NCI-H187 treated with DMSO at 0.1 percent for 48 hours (cell line): ENCODE measurements at places on chromosomes 13 and 19.

- DNase-seq = no peak
Measured at GRCh38 chr13:37954191-37954590, 84.6 kb upstream of the TRPC4 start.

GRCh38 chr19:18848878-18849661, 17.3 kb downstream of the UPF1 start:
- DNase-seq = no peak

- no peak for DNase-seq
Measured at GRCh38 chr19:3099347-3100145, 5.4 kb downstream of the GNA11 start.

DNA sequence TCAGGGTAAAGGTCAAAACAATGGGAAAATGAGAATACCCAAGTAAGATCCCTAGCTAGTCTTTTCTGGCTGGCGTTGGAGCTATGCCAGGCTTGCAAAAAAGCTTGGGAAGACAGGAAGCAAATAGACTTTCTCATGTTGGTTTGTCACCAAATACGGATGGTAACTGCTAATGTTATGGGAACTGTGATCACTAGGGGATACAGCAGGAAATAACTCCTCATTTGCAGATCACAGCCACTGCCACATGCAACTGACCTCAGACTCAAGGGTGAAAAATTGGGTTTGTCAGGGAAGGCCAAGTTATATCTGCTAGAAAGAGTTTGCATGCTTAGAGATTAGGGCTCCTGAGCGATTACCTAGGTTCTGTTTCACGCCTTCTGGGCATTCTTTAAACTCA, 162.9 kb downstream of the NHLRC3 start:
- no peak for DNase-seq

DNA sequence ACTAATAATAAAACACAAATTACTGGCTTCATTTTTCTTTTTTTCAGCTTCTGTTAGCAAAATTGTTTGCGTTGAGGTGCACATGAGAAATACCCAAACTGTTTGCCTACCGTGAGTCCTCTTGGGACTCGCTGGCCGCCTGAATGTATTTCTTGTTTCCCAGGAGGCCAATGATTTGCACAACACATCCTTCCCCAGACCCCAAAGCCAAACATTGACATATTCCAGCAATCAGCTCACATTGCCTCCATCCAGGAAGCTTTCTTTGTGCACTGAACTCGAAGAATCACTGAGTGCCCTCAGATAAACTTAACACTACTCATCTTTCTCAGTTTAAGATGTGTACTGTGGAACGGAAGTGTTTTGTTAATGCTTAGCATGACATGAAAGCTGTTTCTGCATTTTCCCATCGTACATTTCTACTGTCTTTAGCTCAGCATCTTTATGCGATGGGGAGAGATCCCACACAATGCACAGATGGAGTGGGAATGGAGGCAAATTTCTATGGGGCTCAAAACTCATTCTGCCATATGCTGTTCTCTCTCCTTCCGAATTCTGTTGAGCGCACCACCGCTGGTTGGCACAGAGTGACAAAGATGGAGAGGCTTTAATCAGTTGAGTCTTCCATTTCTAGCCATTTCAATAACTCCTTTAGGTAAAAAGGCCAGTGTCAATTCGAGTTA, 399.5 kb downstream of the RFC3 start:
- no peak for DNase-seq
